ENCODE measurements at places on chromosomes 6 and 20. TPM values are rescaled to one million over a fixed set of nuclear protein-coding genes. Genes with fewer than 3 reads are reported as not detected.

DNA sequence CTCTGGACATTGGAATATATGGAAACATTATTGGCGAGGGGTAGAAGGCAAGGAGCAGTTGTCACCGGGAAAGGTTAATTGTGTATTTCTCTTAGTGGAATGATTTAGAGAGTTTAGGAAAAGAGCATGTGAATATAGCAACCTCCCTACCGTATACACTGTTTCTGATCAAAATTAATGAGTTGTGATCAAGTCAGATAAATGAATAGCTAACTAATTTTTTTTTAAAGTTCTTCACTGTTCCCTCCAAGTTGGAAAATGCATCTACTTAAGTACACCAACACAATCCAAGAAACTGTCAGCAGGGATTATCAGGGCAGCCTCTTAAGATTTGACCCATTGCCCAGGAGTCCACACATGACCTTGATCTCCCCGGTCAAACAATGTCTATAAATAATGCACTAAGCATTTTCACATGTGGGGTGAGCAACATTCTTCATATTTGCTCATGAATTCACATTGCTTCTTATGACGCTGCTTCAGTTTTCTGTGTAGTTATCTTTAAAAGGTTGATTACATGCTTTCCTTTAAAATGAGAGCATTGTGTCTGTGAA, 680.8 kb upstream of the NRSN1 start:
- no peak for DNase-seq

- DNase-seq, result no peak
Measured at GRCh38 chr20:34268851-34269636, 27.8 kb downstream of the ASIP start.

DNA sequence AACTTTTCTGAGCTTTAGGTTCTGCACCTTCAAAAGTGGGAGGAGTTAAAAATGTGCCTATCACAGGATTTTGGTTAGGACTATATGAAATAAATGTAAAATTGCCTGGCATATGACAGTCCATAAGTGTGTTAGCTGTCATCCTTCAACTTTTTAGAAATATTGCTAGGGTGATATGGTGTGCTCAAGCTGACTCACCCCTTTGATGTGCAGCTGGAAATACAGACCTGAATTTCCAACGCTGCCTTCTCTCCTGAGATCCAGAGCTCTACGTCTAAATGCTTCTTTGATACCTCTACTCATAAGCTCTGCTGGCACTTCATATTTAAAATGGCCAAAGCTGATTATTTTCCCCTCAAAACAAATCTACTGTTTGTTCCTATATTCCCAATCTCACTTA, 2.7 kb downstream of the SLC35B3 start:
- no peak for DNase-seq

Gene CST4
- total RNA-seq, result not detected

DNA sequence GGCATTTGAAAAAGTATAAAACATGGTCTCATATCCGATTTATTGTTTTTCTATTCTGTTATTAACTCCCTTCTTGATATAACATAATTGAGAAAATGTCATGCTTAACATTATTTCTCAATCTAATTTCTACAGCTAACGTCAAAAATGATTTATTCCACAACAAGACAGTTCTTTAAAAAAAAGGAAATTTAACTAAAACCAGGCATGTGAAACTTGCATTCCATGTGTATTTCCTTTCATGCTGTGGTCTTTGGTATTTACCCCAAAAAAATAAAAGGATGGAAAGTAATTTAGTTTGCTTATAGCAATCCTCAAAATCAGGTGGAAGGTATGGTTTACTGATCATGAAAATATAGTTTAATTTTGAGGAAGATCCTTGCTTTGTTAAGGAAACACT, 142.8 kb downstream of the COL21A1 start:
- no peak for DNase-seq

Gene IMPG1
- not detected for total RNA-seq

DNA sequence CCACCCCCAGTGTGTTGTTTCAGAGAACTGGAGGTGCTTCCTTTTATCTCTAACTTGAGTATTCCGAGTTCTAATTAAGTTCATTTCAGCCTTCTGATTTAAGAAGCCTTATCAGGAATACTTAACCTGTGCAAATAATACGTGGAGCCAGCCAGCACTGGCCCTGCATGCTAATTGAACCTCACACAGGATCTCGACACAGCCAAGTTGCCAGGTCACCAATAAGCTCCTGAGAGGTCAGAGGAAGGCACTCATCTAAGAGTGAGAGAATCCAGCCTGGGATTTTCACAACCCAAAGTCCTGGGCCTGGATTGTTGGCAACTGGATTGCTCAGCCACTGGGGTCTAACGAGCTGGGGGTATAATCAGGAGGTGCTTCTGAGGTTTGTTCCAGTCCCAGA, 157.7 kb upstream of the LRFN2 start:
- no peak for DNase-seq

- DNase-seq, result no peak
Measured at GRCh38 chr6:27148404-27148795, 99.1 kb upstream of the PRSS16 start.

GRCh38 chr6:93423542-93423941, 4.2 kb upstream of the EPHA7 start:
- peak; percentile 6 for DNase-seq

DNA sequence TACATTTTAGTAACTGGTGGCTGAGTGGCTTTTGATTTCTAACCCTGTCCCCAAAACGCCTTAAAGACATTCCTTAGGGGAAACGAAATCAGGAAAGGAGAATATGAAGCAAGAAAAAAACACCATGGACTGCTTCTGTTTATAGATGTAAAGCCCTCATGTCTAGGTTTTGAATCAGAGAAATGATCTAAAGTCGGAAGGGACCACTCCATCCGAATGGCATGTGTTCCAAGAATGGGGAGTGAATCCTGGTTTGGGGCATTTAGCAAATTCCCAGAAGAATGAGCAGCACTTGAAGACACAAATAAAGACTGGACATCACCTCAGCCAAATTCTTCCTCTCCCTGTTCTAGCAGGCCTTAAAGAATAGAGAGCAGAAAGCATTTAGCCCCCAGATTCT, 65.6 kb downstream of the CAP2 start:
- DNase-seq, result no peak

Gene BHLHE23
- not detected for total RNA-seq

Gene SDC4
- 227 TPM for total RNA-seq

- DNase-seq, result no peak
Measured at GRCh38 chr20:208942-209566, 18.0 kb upstream of the DEFB129 start.

Gene TINAG
- total RNA-seq, result not detected

- no peak for DNase-seq
Measured at GRCh38 chr6:36758516-36759147, 61.0 kb downstream of the RAB44 start.

DNA sequence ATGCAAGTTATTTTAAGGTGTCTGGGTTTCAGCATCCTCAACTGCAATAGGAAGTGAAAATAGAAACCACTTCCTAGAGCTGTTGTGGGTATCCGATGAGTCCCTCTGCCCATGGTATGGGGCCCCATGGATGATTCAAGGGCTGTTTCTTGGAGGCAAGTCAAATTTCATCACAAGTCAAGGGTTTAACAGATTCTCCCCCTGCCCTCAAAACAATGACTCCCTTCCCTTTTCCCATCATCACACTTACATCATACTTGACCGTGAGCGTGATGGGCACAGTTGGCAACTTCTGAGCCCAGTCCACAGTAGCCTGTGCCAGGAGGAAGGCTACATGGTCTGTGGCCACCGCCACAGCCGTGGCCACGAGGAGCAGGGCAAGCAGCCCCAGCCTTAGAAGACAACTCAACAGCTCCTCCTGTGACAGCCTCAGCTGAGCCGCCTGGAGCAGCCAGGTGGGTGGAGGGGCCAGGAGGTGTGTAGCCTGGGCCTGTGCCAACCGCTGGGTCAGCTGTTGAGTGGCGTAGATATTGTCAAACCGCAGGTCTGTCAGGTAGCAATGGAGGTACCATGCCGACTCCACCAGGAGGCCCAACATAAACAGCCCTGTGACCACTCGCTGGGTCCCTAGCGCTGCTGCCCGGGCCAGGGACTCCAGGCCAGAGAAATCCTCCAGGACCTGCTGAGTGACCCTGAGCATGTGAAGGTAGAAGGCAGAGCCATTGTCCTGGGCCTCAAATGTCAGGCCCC, 5.2 kb downstream of the OCSTAMP start:
- DNase-seq, result no peak

DNA sequence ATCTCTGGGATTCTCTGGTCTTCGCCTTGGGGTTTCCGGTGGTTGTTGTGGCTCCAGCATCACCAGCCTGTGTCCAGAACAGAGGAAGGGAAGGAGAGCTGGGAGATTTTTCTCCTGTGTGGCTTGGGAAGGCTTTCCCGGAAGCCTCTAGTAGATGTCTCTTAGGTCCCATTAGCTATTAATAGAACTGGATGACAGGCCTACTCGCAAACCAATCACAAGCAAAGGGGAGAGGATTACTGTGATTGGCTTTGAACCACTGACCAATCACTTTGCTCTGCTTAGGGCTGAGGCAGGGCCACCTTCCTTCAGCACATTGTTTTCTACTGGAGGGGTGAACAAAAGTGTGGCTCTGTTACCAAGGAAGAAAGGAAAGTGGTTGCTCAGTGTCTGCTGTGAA, 203.4 kb upstream of the SULF2 start:
- no peak for DNase-seq

- no peak for DNase-seq
Measured at GRCh38 chr6:38509713-38510112, 130.0 kb downstream of the BTBD9 start.

Gene PACSIN1
- not detected for total RNA-seq
